ENCODE measurements at places on chromosomes 1 and 21.

DNA sequence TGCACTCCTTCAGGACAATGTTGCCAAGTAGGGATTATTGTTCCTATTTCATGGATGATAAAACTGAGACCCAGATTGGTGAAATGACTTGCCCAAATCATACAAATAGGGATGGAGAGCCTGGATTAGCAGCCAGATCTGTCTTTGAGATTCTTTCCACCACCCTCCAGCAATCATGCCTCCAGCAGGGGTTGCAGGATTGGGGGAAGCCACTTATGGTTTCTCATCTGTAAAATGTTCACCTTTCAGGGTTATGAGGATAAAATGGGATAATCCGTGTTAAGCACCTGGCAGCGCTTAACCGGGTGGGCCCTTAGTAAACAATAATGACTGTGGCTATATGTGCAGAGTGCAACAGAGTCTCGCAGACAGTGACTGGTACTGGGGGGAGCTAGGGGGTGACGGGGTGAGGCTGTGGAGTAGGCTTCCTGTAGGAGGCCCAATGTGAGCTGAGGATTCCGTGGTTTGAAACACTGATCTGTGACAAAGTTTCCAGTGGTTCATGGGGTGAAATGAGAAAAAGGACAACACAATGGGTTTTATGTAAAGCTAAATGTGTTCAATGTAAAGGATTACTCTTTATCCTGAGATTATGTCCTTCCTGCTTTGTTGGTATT lies 33.7 kb upstream of the FOXO6 start:
- DNase-seq, result no peak

- no peak for DNase-seq
Observed at GRCh38 chr21:39661121-39661520, 48.4 kb downstream of the B3GALT5 start.

DNA sequence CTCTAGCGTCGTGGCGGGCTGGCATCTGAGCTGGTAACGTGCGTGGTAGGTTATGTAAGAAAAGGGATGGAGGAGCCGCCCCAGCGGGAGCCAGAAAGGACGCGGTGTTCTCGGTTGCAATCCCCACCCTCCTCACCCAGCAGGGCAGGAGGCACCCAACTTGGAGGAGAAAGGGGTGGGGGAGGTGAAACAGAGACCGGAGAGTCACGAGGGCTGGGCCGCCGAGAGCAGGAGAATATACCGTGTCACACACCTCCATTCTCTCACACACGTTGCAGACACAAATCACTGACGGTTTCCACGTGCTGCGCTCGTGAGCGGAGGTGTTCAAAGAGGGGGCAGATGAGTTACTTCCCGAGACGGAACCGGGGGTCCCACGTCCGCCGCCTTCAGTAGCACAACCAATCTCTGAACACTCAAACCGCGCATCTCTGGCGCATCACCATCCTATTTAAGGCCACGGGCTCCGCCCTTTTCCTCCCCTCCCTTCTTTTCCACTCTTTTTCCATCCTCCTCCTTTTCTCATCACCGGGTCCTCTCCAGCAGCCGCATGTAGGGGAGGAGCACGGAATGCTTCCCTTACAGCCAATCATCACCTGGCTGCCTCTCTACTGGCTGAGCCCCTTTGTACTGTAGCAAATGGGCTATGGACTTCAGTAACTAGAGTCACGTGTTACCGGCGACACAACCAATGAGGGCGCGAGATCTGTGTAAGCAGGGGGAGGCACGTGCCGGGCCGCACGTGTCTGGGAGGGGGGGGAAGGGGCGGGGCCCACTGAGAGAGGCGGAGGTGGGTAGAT lies at the start of gene CIART:
TSS of gene CIART (plus strand) at position 797 of the 800 bp plus-strand sequence. CDS start 714 bp downstream, outside the sequence.
- peak; percentile 54 for DNase-seq

- no peak for DNase-seq
Observed at GRCh38 chr1:151819976-151820623, 11.5 kb downstream of the RORC start.

DNA sequence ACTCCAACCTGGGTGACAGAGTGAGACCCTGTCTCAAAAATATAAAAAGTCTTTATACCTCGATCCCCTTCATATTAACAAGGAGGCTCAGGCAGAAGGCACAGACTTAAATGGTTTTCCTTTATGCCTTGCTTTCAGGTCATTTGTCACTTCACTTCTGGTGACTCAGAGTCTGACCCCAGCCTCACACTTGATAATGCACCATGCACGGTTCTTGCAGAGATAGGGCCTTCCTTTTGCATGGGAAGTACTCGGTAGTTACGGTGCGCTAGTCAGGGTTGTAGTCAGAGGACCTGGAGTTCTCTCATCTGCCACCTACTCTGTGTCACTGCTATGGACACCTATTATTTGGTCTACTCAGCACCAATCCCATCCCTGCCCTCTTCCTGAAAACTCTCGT lies 43.6 kb upstream of the BMP8B start:
- DNase-seq, result no peak

- no peak for DNase-seq
Observed at GRCh38 chr1:19648689-19649088, 4.6 kb downstream of the NBL1 start.

DNA sequence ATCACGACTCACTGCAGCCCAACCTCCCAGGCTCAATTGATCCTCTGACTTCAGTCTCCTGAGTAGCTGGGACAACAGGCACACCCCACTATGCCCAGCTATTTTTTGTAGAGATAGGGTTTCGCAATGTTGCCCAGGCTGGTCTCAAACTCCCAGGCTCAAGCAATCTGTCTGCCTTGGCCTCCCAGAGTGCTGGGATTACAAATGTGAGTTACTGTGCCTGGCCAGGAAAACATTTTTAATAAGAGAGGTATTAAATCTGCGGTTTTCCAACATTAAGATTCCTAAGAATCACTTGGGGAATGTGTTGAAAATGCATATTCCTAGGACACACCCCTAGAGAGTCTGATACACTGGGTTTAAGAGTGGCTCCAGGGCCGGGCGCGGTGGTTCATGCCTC lies 8.7 kb downstream of the CSF1 start:
- no peak for DNase-seq

DNA sequence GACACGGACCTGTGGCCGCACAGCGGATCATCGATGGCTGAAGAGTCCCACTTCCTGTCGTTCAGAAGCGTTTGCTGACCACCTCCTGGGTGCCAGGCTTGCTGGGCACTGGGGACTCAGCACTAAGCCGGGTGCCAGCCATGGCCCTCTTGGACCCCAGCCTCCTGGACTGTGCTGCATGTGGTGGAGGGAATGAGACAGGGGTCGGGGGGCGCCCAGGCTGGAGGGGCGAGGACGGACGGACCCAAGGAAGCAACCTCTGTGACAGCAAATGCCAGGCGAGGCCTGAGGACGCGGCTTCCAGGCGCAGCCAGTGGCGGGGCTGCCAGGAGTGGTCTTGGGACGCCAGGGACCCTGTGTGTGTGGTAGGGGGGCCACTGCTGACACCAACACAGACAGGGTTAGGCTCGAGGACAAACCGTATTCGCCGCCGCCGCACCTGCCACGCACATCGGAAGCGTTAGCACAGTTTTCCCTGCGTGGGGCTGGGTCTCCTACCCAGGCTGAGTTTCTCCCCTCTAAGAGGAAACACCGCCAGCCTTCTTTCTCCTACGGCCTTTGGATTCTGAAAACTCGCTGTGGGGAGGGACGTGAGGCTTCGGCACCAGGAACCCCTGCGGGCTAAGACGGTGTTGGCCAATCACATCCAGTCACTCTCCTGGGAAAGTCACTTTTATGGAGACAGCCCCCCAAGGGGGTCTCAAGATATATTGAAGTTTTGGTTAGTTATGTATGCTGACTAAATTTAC lies 3.1 kb upstream of the MXRA8 start:
- no peak for DNase-seq

- no peak for DNase-seq
Observed at GRCh38 chr21:16125274-16125673, 395.5 kb downstream of the USP25 start.

DNA sequence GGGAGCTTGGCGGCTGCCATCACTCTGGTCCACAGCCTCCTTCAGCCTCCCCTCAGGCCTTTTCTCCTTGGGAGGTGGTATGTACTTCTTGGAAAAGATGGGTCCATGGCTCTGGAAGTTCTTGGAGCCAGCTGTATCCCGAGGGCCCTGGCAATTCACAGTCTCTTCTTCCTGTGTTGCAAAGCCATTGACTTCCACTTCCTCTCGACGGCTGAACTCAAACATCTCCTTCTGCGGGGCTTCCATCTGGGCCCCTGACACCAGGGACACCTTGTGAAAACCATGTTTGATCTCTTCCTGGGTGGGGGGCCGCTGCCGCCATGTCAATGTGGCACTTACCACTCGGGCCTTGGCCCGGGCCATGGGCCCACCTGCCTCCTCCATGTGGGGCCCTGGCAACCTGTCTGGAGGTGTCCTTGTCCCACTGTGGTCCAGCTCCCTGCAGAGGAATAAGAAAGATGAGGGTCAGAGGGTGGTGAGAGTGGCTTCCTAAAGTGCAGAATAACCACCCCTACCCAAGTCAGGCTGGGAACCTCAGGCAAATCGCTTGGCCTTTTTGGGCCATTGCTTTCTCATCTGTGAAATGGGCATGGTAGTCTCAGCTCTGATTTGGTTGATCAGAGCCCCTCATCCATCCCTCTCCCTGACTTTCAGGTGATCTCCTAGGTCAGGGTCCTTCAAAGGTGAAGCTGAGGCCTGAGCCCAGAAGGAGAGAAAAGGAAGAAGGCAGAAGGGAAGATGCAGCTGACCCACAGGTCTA lies 7.5 kb downstream of the CRYBG2 start:
- DNase-seq, result no peak

GRCh38 chr1:5525597-5526384 lies 466.4 kb downstream of the NPHP4 start:
- DNase-seq, result no peak

Data from effector CD4-positive, alpha-beta T cell (primary cell).